ENCODE measurements at places on chromosomes 6 and 20.

- no peak for DNase-seq
Measured at GRCh38 chr20:43761386-43762340, 34.9 kb upstream of the GTSF1L start.

DNA sequence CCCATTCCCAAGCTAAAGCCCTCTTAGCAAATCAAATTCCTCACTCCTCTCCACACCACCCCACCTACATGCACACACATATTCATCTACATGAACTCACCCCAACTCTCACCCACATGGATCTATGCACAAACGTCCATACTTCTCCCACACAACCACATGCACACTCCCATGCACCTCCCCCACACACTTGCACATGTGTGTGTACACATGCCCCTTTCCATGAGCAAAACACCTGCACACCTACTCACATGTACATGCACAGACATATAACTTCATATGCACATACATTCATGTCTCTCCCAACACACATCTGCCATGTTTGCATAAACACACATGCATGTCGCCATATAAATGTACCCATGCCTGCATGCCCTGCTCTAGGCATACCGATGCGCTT is 22.8 kb upstream of the CST1 start:
- no peak for DNase-seq

DNA sequence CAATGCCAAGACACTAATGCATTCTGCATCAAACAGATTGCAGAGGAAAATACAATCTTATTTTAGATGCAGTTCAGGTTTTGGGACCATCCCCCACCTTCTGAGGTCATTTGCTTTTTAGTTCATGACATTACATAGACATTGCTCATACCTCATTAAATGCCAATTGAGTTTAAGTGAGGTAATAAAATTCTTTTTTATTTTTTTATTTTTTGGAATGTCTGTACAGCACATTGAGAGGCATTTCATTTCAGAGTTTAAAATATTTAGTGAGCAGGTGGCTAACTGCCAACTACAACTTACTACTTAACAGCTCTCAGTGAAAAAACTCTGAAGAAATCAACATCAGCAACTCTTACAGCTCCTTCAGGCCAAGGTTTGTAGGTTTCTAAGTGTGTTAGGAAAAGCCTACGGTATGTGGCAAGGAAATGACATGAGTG is 482.2 kb upstream of the RNF217 start:
- DNase-seq, result no peak

- DNase-seq, result no peak
Measured at GRCh38 chr6:15153191-15153590, 92.7 kb upstream of the JARID2 start.

DNA sequence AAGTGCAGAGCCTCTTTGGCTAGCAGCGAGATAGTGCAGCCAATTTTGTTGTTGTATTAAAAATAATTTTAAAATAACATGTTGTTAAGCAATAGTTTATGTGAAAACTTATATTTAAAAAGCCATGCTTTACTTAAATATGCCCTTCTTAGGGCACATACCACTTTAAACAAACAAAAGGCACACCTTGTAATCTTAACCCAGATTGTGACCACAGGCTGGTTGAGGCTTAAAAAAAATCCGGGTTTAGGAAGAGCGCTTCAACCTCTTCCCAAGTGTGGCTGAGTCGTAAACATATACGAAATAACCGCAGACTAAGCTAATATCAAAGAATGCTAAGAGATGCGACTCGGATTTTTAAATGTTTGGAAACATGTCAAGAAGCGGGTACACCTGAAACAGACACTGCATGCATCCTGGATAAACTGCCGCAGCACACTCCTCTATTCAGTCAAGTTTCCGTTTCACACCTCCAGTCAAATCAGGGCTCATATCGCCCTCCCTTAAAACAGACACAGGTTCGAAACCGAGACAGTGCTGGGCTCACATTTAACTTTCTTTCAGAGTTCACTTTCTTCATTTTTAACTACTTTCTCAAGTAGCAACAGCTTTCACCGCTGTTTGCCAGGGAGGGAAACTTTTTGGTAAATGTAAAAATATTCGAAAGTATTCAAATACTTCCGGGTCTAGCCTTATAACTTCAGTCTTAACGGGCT is 1.5 kb downstream of the DEK start:
- DNase-seq, result no peak

GRCh38 chr20:62741701-62742491 is 33.3 kb downstream of the NTSR1 start:
- DNase-seq, result no peak
